ENCODE measurements at places on chromosomes 13 and 19. TPM values are rescaled to one million over a fixed set of nuclear protein-coding genes. Genes with fewer than 3 reads are reported as not detected.

CYP4F2 gene
- total RNA-seq, result not detected

PRR20E gene
- not detected for total RNA-seq

MPV17L2 gene
- total RNA-seq, result 24.2 TPM

MCEMP1 gene
- total RNA-seq, result not detected

LRRC63 gene
- 0.55 TPM for total RNA-seq

OR7D2 gene
- total RNA-seq, result not detected

MAMSTR gene
- 0.68 TPM for total RNA-seq

PROZ gene
- total RNA-seq, result not detected

TMEM145 gene
- 0.15 TPM for total RNA-seq
